PC-9 (cell line): ENCODE measurements at places on chromosomes 6 and 20. TPM values are rescaled to one million over a fixed set of nuclear protein-coding genes. Genes with fewer than 3 reads are reported as not detected.

GRCh38 chr6:21508753-21509152 lies 84.8 kb upstream of the SOX4 start:
- DNase-seq = no peak

- no peak for DNase-seq
Measured at GRCh38 chr20:5548902-5549599, 201.2 kb upstream of the SHLD1 start.

The ID4 gene
- 4.4 and 5.9 TPM in 2 replicates for total RNA-seq

The MEI4 gene
- not detected in 2 replicates for total RNA-seq

GRCh38 chr6:4459032-4459431 lies 317.2 kb upstream of the CDYL start:
- DNase-seq = peak; percentile 43

GRCh38 chr20:7935027-7935551 lies 5.2 kb downstream of the HAO1 start:
- DNase-seq = no peak

- peak; percentile 72 for DNase-seq
Measured at GRCh38 chr6:119446115-119446554, 96.6 kb upstream of the MAN1A1 start.
